COR-L47 (cell line): ENCODE measurements at places on chromosomes 5 and 9.

DNA sequence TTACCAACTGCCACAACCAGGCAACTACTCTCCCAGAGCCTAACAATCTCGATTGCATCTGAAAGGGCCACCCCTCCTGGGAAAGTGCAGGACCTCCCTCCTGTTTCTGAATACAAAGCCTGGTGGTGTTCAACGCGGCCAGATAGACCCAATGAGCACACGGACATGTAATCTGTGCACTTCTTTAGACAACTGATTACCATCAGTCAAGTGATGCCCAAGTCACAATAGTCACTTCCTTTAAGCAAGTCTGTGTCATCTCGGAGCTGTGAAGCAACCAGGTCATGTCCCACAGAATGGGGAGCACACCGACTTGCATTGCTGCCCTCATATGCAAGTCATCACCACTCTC, 739 bp downstream of the C9orf72 start:
- DNase-seq, result peak; percentile 32

GRCh38 chr5:131810510-131811249, 13.9 kb upstream of the FNIP1 start:
- peak; percentile 12 for DNase-seq

- no peak for DNase-seq
Measured at GRCh38 chr5:139698490-139699146, 50.5 kb downstream of the CXXC5 start.

GRCh38 chr9:426976-427375, 212.3 kb downstream of the DOCK8 start:
- DNase-seq, result no peak

GRCh38 chr9:120579139-120580050, 572 bp downstream of the CDK5RAP2 start:
- no peak for DNase-seq

GRCh38 chr9:110095776-110096175, 112.2 kb downstream of the C9orf152 start:
- DNase-seq, result no peak

DNA sequence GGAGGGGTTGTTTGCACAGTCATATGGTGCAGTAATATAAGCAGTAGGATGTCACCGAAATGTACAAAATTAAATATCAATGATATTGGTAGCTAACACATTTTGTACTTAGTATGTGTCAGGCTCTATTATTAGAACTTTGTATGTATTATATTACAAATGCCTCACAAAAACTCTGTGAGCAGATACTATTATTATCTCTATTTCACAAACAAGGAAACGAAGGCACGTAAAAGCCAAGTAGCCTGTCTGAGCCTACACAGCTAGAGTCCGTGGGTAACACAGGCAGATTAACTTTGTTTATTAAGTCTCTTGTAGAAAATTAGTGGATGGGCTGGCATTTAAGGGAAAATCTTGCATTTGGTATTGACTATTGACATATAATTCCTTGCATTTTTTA, 284.3 kb upstream of the DAB2 start:
- no peak for DNase-seq

DNA sequence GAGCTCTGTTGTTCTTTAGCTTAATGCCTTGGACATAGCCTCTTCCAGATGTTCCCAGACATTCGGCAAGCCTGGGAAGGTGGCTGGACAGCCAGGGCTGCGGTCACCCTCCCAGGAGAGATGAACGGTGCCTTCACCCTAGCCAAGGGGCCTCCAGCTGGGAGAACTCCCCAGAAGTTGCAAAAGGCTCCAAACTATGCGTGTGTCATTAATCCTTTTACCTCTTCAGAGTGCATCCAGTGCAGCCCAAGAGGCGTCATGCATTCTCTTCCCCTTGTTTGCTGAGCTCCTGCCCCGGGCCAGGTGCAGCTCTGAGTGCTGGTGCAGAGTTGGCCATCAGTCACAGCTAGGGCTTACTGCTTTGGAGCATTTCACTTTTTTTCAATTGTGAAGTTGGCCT, 22.8 kb downstream of the HMCN2 start:
- no peak for DNase-seq

GRCh38 chr5:42768106-42768504, 11.5 kb downstream of the CCDC152 start:
- DNase-seq, result no peak
